NCI-H187 (cell line): ENCODE measurements at places on chromosomes 5 and 9.

GRCh38 chr5:133274597-133274935 is 222.8 kb downstream of the HSPA4 start:
- DNase-seq: no peak

DNA sequence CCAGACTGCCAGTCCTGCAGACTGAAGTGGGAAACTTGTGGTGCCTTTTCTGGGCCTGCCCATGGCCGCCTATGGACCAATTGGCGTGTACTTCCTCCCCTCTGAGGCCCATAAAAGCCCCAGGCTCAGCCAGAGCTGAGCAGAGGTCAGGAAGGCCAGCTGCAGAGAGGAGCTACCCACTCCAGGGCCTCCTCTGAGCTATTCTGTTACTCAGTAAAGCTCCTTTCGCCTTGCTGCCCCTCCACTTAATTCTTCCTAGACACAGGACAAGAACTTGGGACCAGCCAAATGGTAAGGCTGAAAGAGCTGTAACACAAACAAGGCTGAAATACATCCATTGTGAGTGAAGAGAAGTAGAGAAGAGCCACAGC is 106.4 kb downstream of the C9orf50 start:
- DNase-seq: no peak

DNA sequence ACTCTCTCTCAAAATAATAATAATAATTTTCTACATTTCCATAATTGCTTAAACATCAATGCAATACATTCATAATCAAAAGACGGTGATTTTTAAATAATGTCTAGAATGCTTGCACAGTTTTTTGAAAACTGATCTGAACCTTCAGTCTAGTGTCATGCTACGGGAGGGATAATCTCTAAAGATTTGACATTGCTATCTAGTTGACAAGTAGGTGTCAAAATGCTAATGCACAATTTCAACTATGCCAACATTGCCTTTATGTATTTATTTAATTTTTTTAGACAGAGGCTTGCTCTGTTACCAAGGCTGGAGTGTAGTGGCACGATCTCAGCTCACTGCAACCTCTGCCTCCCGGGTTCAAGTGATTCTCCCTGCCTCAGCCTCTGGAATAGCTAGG is 16.0 kb upstream of the PCAT7 start:
- DNase-seq: no peak

- no peak for DNase-seq
These were observed 550 bp downstream of the CORO2A start for GRCh38 chr9:98191671-98192502.

DNA sequence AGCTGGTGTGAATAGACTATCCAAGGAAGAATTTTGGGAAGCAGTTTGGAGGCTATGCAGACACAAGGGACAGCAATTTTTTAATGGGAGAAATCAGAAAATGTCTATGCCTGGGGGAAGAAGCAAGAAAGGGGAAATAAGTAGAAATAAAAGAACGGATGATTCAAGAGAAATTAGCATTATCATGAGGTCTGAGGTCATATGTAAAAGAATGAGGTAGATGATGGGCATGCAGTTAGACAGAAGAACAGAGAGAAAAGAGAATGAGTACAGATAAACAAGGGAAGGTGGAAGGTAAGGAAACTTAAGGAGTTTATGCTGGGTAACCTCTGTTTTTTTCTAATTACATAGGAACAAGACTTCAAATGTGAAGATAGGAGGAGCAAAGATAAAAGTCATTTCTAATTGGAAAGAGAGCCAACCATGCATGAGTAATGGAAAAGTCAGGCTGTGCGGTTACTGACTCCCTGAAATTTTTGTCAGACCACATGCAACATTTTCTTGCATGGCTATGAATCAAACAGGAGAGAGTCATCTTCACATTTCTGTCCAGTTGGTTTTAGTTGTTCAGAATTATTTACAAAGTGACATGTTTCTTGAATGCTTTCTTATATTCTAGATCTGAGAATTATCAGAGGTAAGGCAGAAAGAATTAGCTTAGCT is 101.0 kb upstream of the PIK3R1 start:
- no peak for DNase-seq

DNA sequence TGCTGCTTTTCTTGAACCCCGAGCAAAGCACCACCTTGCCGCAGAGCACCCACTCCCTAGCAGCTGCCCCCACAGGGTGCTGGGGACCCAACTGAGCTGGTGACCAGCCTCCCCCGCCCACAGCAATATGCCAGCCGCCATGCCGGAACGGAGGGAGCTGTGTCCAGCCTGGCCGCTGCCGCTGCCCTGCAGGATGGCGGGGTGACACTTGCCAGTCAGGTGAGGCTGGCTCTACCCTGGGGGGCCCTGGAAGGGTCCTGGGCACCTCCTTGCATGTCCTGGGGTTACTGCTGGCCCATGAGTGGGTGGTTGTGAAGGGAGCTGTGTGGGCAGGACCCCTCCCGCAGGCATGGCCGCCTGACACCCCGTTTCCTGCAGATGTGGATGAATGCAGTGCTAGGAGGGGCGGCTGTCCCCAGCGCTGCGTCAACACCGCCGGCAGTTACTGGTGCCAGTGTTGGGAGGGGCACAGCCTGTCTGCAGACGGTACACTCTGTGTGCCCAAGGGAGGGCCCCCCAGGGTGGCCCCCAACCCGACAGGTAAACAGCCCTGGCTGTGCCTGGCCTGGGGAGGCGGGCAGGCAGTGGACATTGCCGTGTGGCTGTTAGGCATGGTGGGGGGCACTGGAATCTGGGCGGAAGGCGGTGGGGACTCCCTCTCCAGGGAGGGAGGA is 7.2 kb downstream of the EGFL7 start:
- DNase-seq: no peak

GRCh38 chr5:128052780-128053179 is 30.8 kb upstream of the SLC12A2 start:
- no peak for DNase-seq

GRCh38 chr9:35108946-35109575 is 6.1 kb upstream of the STOML2 start:
- no peak for DNase-seq

GRCh38 chr9:98783518-98784226 is 12.7 kb downstream of the ANKS6 start:
- no peak for DNase-seq

DNA sequence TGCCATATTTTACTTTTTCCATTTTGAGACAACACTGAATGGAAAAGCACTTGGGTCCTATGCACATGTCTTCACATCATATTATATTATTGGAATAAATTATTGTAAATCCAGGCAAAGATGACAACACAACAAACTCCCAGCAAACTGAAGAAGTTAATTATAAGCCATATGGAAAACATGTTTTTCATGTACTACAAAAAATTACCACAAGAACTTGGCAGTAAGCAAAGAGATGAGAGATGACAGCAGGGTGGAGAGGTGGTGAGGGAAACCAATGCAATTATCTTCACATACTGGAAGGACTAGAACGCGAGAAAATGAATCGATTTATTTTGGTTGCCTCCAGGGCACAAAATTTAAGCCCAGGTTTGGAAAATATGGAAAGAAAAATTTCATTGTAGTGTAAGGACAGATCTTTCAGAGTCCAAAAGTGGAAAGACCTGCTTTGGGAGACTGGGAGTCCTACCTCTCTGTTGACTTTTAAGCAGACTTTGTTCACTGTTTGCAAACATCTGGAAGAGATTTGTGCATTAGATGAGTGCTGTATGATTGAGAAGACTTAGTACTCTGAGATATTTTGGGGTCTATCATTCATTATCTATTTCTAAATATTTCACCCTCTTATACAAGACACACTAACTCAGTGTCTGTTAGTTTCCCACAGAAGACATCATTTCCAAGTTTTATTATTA is 138.0 kb downstream of the TMEM232 start:
- DNase-seq: no peak

DNA sequence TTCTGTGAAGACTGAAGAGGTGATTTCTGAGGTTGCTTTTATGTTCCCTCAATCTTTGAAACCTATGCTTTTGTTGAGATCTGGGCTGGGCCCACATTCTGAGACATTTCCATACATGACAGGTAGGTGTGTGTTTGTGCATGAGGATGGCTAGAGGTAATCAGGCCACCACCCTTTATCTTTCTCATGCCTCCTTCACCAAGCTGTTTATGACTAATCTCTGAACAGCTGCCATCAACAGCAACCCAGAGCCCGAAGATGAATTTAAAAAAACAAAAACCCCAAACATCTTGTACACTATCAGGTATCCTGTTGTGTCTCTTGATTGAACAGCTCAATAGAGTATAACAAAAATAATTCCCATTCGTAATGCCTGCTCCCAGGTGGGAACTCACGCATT is 12.6 kb upstream of the C5orf46 start:
- no peak for DNase-seq

DNA sequence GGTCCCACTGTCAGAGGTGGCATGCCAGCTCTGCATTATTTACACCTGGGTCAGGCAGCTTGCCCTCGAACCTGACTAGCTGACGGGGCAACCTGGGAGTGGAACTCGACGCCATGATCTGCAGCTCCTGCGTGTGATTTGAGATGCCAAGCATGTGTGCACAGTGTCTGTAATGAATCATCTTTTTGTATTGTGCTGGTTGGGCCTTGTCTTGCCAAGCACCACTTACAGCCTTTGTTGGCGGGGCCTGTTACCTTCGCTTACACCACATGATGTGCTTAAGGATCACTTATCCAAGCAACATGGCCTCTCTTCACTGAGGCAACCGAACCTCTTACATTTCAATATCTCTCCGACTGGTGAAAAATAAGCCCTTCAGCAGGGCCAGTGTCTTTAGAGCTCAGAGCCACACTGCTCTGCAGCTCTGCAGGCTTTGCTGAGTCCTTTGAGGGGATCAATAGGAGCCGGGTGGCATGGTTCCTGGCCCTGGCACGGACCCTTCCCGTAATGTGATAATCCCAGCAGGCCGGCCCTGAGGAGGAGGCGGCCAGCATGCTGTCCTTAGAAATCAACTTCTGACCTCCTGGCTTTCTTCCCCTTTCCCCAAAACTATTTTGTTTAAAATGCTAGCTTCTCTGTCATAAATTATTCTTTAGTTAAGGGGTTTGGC is 297.7 kb upstream of the CD180 start:
- DNase-seq: peak; percentile 94

DNA sequence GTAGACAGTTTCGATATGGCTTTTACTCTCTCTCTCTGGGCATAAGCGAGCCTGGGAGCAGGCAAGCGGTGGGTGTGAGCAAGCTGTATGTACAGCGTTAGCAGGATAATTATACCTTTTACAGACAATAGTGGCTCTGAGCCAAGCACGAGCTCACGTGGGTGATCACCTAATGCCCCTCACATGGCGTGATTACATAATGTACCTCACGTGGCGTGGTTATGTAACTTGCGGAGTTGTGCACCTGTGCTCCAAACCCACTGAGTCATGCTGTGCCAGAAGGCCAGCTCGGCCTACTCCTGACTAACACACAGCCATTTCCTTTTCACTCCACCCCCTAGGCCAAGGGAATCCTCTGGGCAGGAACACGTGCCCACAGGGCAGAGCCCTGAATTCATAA is 797.2 kb downstream of the EFNA5 start:
- DNase-seq: no peak

DNA sequence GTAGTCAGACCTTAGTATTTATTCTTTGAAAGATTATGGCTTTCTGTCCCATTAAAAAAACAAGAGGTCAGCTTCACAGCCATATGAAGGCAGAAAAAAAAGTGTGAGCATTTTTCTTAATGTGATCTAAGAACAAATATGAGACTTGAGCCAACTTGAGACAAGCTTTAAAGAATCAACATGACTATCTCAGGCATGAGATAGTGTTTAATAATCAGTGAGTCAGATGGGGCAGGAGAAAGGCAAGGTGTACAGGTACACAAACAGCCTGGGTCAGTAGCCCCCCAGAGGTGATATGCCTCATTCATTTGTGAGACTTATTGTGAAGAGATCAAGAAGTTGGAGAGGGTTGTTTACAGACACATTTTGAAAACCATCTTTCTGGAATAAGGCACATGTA is 83.6 kb downstream of the GDNF start:
- no peak for DNase-seq
